Left colon (tissue), 2 donors: ENCODE measurements at places on chromosomes 1 and 21. TPM values are rescaled to one million over a fixed set of nuclear protein-coding genes. Genes with fewer than 3 reads are reported as not detected.
A peak's percentile ranks its signal among the peaks of the same experiment; 100 is the strongest.

GRCh38 chr1:94863297-94863911 lies 43.2 kb downstream of the SLC44A3 start:
- no peak for DNase-seq

- no peak for DNase-seq
Observed at GRCh38 chr1:202661136-202661845, 49.0 kb downstream of the SYT2 start.

DNA sequence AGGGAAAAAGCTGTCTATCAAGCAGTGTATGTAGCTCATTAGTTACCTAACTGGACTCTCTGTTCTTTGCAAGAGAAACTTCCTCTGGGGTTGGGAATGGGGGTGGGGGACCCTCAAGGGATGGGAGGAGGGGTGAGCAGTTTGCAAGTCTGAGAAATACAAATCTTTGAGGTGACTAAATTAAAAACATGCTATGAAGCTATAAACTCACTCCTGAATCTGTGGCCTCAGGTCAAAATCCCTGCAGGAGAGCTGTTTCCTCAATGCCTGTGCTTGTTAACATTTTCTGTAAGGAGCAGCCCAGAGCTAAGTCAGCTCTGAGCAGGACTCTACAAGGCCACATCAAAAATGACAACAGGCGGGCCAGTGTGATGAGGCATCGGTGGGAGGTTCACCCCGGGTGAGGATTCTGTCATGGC lies 32.8 kb upstream of the PTPRC start:
- no peak for DNase-seq

DNA sequence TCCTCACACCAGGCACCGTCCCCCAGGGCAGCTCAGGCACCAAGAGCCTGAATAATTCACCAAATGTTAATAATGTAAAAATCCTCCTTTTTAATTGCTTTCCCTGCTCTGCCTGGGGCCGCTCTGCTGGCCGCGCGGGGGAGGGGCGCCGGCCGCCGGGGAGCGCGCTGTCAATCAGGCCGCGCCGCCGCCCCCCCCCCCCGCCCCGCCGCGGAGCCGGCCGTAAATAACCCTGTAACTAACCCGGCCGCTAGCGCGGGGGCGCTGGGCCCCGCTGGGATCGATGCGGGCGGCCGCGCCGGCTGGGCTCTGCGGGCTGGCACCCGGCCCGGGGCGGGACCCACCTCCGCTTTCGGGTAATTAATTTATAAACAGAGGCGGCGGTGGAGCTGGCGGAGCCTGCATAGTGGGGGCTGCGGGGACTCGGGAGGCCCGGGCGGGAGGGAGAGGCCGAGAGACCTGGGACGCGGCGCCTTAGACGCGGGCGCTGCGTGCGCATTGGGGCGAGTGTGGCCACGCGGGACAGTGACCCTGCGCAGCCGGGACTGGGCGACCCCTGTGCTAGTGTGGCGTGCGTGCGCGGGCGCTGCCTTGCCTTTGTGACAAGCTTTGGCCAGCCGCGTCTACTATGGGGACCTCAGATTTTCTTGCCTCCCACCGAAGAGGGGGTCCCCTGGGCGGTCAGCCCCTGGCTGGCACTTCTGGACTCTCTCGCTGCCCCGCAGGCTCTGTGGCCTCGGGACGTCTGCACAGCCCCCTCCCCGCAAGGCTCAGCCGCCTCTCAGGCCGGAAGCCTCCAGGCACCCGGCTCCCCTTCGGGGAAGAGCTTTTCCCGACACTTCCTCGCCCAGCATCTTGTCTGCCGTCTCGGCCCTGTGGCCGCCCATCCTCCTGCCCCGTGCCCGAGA lies 16.6 kb downstream of the SAMD11 start:
- peak; percentile 57 for DNase-seq

- no peak for DNase-seq
Observed at GRCh38 chr1:173913111-173913510, 4.0 kb downstream of the SERPINC1 start.

DNA sequence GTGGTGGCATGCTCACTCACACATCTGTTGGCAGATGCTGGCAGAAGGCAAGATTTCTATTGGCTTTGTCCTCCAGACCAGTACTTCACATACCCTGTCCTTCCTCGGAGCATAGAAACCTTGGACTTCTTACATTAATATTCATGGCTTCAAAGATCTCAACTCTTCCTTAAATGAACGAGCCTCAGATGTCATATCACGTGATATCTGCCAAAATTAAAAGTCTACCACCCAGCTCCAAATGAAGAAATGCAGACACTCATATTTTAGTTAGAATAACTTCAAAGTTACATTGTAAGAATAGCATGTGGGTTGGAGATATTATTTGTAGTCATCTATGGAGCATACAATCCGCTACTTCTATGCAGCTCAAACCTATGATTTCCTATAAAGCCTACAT lies 1994.9 kb downstream of the NCAM2 start:
- no peak for DNase-seq

Gene SMCP
- not detected for total RNA-seq

Gene CSF1
- 20.2 TPM for total RNA-seq

Gene OLFML3
- total RNA-seq = 4.1 TPM

Gene PCP4
- 6.5 TPM for total RNA-seq
